ENCODE measurements at places on chromosomes 16 and 17.

GRCh38 chr16:86998196-86999001, 318.8 kb downstream of the C16orf95 start:
- DNase-seq: no peak

DNA sequence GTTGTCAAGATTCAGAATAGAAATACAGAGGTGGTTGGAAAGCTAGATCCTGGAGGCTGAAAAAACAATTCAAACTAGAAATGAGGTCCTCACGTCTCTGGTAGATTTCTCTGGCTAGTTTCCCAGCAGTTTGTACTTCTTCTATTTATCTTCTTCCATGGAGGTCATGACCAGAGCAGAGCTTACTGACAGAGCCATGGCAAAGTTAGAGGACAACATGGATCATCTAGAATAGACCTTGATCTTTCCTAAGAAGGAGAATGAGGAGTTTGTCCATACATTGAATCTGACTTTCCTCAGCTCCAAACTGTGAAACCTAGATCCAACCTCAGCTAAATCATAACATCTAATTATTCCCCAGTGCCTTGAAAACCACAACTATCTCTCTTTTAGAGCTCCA, 900.8 kb upstream of the GOT2 start:
- DNase-seq: no peak

DNA sequence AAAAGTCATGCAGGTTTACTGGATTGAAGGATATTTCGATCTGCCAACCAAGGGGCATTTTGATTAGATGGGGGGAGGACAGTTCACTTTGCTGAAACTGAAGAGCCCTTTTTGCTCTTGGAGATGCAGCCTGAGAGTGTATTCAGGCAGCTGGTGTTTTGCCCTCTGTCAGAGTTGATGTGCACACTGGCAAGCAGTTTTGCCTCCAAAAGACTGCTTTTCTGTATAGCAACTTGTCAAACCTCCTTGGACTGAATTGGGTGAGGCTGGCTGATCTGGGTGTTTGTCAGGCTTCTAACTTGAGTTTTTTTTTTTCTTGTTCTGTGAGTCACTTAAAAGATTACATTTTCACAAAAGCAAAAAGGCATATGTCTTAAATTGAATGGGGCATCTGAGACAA, 22.6 kb upstream of the ANKFN1 start:
- DNase-seq: no peak

DNA sequence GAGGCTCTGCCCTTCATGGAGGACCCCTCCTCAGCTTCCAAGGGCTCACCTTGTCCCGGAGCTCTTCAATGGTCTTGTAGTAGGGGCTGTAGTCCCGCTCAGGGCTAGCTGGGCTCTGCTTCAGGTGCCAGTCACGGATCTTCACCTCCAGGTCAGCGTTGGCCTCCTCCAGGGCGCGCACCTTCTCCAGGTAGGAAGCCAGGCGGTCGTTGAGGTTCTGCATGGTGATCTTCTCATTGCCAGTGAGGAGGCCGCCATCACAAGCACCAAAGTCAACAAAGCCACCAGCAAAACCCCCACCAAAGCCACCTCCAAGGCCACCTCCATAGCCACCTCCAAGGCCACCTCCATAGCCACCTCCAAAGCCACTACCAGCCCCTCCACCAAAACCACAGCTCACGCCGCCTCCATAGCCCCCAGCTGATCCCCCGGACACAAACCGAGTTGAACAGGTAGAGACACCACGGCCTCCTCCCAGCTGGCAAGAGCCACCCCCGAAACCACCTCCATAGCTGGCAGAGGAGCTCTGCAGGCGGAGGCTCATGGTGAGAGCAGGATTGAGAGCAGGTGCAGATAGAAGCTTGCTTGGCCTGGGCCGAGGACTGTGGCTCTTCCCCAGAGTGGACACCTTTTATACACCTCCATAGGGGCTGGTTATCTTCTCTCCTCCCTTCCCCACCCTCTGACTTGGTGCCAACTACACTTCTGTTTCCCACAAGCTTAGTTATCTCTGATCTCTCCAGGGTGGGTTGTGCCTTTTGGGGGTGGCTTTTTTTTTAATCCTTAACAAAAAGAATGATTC, at the start of gene KRT13:
Gene KRT13, minus strand, starts transcription at position 606 of the 802 bp plus-strand sequence. Its CDS starts 62 bp downstream, at position 544.
- no peak for DNase-seq

DNA sequence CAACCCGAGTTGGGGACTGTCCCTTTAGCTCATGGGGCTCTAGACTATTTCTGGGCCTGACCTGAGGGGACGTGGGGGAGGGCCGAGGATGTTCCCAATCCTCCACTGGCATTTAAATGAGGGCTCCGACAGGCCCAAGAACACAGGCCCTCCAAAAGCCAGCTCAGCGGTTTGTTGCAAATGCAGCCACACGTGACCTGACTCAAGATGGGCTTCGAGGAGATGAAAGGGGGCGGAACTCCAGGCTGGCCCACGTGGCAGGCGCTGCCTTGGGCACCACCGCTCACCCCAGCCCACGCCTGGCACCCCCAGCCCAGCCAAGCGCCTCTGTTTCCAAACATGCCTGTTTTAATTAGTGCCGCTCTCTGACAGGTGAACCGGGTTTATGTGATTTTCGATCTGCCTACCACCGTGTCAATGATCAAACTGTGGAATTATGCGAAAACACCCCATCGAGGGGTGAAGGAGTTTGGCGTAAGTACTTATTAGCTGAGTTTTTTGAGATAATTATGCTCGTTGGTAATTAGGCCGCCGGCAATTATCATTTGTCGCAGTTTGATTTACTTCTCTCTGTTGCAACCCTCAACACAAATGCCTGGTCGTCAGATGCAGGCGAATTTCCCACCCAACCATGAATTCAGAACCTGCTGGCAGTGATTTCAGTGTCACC, 226.7 kb downstream of the KATNIP start:
- DNase-seq: no peak

GRCh38 chr16:4052801-4053293, 63.4 kb downstream of the ADCY9 start:
- no peak for DNase-seq

Measured in activated CD4-positive, alpha-beta T cell treated with anti-CD3 and anti-CD28 coated beads for 24 hours (primary cell).